Melanocyte of skin (primary cell): ENCODE measurements at places on chromosomes 4 and X. TPM values are rescaled to one million over a fixed set of nuclear protein-coding genes. Genes with fewer than 3 reads are reported as not detected.

The DIPK2B gene
- under 0.01 TPM in 1 of 2 replicates, not detected in the other for total RNA-seq

The YIPF7 gene
- total RNA-seq: 0.34 TPM in 1 of 2 replicates, not detected in the other

The CXXC4 gene
- total RNA-seq: under 0.01 TPM in 1 of 2 replicates, not detected in the other

The TLR10 gene
- under 0.01 and 0.36 TPM in 2 replicates for total RNA-seq

The SH3D19 gene
- total RNA-seq: 21.3 and 36.7 TPM in 2 replicates

The SPANXC gene
- total RNA-seq: not detected in 2 replicates

The DOK7 gene
- total RNA-seq: not detected in 2 replicates

The UCHL1 gene
- 165 and 289 TPM in 2 replicates for total RNA-seq

The SMR3A gene
- total RNA-seq: not detected in 2 replicates

The XAGE1A gene
- not detected in 2 replicates for total RNA-seq

The NFXL1 gene
- 8.4 and 11.4 TPM in 2 replicates for total RNA-seq

The SMIM14 gene
- 8.7 and 11.7 TPM in 2 replicates for total RNA-seq

The PRDM8 gene
- total RNA-seq: not detected in 2 replicates

The GSPT2 gene
- 5.2 and 8.0 TPM in 2 replicates for total RNA-seq

The CDK16 gene
- 104 and 124 TPM in 2 replicates for total RNA-seq

The CT45A10 gene
- not detected in 2 replicates for total RNA-seq

The NSG1 gene
- total RNA-seq: 46.8 and 160 TPM in 2 replicates

The CT83 gene
- total RNA-seq: not detected in 2 replicates

The DRD5 gene
- not detected in 2 replicates for total RNA-seq
